Cortex of kidney (tissue), 1 donor: ENCODE measurements at places on chromosomes 7 and 10.

DNA sequence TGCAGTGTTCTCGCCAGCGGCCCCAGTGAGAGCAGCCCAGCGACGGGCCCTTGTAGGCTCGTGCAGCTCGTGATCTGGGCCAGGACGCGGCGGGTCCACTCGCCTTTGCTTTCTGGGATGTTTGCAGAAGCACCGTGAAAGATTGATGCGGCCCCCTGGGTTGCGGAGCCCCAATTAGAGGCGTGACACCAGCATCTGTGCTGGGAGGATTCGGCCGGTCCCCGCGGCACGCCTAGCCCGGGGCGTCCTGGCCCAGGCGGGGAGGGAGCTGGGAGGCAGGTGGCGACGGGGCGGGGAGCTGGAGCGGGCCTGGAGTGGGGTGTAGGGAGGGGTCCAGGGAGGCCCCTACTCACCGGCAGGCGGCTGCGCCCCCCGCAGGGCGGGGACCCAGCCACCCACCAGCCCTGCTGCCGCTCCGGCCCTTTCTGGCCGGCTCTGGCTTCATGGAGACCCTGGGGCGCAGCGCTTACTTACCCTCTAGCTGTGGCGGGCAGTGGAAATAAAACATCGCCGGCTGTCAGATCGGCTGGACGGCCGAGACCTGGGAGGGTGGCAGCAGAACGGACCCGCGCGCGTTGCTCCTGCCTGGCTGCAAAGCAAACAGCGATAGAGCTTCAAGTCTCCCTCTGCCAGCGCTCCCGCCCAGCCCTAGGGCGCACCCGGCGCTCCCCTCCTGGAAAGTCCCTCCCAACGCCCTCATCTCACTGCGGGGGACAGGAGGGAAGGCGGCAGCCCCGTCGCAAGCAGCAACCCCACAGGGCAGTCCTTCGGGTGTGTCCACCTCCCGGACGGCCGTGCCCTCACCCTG is 752 bp downstream of the DRGX start:
- DNase-seq: no peak

DNA sequence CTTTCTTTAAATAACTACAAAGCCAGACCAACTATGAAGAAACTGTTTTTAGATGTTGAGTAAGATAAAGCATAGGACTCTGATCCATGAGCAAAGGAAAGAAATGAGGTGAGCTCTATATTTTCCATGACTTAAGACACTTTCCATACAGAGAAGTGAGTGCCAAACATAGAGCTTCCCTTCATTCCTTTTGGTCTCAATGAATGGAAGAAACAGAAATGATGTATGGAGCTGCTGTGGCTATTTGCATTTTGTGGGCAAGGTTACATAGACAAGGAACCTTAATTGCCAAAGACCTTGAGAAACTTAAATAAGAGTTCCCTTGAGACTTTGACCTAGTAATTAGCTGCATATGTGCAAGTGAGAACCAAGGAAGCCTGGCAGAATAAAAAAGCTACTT is 1152.2 kb downstream of the XPNPEP1 start:
- DNase-seq: no peak

GRCh38 chr10:103197174-103197573 is 4.1 kb upstream of the NT5C2 start:
- DNase-seq: no peak

GRCh38 chr7:155295511-155295910 is 2.2 kb upstream of the INSIG1 start:
- no peak for DNase-seq

GRCh38 chr10:51092402-51092801 is 18.1 kb downstream of the PRKG1 start:
- no peak for DNase-seq

- no peak for DNase-seq
Measured at GRCh38 chr7:19290968-19291367, 145.7 kb upstream of the FERD3L start.
